ENCODE measurements at places on chromosomes 13 and 19. TPM values are rescaled to one million over a fixed set of nuclear protein-coding genes. Genes with fewer than 3 reads are reported as not detected.

Gene SLC10A2
- total RNA-seq: not detected

Gene KLK15
- not detected for total RNA-seq

- DNase-seq: peak; percentile 30
These were observed 190.1 kb downstream of the FOXO1 start for GRCh38 chr13:40476175-40476958.

DNA sequence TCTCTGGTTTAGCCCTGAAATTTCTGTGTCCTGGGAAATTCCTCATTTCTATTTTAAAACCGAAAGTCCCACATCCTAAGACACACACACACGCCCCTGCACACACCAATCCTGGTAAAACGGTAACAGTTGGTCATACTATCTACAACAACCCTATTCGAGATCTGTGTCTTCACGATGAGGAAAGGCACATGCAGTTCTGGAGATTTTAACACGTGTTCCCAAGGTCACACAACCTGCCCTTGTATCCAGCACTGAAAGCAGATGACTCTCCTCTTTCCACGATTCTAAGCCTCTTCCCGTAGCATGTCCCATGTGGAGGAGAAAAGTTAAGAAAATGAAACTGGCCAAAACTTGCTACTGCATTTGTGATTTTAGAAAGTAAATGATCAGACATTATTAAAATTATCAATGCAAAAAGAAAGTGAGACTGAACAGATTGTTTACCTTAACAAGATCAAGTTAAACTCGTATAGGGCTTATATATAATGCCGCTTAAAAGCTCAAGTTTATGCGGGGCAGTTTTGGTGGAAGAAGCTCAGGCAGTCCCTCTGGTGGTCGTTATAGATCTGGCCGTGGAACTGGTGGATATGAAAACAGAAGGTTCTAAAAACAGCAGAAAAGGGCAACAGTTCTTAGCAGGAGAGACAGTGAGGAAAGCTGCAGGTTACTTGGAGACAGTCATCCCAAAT, 32.7 kb downstream of the VSTM1 start:
- peak; percentile 33 for DNase-seq

Gene SHD
- total RNA-seq: not detected

- DNase-seq: peak; percentile 4
These were observed 30.2 kb upstream of the HTR2A start for GRCh38 chr13:46926916-46927590.

Gene TPGS1
- total RNA-seq: 25.7 TPM

DNA sequence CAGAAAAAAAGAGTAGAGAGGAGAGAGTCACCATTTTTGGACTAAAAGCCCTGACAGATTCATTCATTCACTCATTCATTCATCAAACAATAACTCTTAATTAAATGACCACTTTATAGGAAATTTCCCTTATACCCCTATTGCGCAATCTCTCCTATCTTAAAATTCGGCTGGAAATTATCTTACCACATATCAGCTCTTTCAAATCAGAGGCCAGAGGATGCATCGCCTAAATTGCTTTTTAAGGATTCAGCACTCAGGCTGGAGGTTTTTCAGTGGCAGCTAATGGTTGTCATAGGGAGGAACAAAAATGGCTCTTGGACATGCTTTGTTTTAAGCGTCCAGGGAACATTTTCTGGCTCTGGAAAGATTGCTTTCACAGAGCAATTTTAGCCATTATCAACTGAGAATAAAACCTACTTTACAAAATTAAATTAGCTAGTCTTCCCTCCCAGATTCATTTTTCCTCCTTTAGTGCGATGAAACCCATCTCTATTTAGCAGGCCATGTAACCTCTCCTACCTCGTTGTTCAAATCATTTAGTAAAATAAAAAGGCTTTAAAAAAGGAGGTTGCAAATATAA, 115.2 kb downstream of the OLFM4 start:
- DNase-seq: no peak
